ENCODE measurements at places on chromosomes 1 and 21.

DNA sequence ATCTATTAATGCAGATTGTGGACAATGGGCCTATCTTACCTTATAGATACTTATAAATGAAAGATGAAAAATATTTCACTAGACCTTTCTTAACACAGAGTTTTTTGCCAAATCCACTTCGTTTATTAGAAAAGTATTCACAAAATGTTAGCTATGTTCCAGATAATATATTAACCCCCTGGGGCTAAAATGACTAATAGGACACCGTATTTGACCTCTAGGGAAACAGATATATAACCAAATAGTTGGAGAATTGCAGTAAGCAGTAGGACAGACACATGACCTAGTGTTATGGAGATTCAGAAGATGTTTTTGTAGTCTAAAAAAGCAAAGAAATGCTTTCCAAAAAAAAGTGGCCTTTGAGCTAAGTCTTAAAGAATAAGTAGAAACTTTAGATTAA is 106.9 kb downstream of the SEC16B start:
- DNase-seq: no peak

- no peak for DNase-seq
These were observed 64.4 kb downstream of the SDCCAG8 start for GRCh38 chr1:243320224-243320623.

- no peak for DNase-seq
These were observed 47.7 kb downstream of the PARP1 start for GRCh38 chr1:226360106-226360746.

DNA sequence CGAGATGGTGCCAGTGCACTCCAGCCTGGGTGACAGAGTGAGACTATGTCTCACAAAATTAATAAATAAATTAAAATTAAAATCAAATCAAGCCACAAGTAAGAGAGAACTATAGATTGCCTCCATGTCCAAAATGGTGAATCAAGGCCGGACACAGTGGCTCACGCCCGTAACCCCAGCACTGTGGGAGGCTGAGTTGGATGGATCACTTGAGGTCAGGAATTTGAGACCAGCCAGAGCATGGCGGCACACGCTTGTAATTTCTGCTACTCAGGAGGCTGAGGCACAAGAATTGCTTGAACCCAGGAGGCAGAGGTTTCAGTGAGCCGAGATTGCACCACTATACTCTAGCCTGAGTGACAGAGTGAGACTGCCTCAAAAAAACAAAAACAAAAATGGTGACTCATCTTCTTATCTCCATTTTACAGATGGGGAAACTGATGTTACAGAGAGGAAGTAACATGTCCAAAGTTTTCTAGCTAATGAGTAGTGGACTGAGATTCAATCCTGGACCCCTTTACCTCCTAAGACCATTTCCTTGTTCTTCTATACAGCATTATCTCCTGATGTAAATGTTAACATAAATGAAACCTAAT is 99.0 kb upstream of the HNRNPU start:
- no peak for DNase-seq

- DNase-seq: no peak
These were observed 40.4 kb downstream of the KCNJ15 start for GRCh38 chr21:38297194-38297631.

DNA sequence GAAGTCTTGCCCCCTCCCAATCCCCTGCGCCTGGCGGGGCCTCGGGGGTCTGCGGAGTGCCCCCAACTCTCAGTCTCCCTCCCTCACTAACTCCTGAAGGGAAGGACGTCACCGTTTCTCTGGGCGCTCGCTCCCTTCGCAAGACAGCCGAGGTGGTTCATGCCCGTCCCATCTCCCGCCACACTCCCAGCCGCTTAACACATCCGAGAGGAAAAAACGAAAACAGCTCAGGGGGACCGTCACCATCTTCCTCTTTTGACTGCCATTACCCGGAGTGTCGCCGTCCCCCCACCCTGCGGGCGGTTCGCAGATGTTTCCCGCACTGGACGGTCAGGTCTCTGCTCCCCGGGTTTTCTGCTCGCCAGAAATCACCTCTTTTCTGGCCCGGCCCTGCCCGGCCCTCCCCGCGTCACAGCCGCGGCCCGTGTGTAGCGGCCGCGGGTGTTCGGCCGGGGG is 532 bp downstream of the ERO1B start:
- DNase-seq: peak; percentile 5

DNA sequence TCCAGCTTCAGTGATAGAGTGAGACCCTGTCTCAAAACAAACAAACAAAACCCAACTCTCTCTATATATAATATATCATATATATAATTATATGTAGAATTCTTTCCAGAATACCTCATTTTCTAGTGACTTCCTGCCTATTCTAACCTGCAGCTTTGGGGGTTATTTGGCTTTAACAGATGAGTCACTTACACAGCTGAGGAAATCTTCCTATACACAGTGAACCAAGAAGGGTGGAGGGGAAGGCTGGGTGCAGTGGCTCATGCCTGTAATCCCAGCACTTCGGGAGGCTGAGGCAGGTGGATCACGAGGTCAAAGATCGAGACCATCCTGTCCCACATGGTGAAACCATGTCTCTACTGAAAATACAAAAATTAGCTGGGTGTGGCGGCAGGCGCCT is 9.2 kb downstream of the RAB29 start:
- no peak for DNase-seq

DNA sequence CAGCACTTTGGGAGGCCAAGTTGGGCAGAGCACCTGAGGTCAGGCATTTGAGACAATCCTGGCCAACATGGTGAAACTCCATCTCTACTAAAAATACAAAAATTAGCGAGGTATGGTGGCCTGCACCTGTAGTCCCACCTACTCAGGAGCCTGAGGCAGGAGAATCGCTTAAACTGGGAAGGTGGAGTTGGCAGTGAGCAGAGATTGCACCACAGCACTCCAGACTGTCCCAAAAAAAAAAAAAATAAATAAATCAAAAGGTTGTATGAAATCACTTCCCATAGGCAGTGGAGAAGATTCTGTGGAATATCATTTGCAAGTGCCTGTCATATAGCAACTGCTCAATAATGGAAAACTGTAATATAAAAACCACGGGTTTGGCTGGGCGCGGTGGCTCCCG is 65.1 kb upstream of the SERBP1 start:
- no peak for DNase-seq

DNA sequence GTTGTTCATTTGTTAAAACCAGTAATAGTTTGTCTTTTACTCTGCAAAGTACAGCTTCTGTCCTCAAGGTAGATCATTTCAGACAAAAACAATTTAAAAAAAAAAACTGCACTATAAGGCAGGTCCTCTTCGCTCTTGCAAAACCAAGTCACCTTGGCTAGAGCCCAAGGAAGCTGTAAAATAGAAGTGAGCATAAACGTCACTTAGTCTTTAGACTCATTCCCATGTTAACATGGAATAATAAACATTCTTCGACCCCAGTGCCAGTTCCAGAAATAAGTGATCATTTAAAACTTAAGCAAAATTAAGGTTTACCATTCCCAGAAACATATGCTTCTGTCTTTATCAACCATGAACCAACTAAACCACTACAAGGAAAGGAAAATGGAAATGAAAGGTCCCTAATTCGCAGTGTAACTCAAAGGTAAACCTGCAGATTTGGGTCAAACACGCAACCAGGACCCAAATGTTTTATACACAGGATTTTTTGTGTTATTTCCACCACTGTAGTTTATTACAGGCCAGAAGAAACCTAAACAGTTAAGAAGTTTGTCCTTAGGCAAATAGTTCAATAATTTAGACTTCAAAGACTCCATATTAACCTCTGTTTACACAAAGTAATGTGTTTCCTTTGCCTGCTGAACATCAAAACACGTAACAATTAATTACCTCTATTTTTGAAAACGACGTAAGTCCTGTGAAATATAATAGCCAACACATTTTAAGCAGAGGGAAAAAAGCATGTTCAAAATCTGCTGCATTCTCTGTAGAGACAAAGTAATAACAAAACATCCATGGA is 54.6 kb downstream of the TGFBR3 start:
- DNase-seq: no peak

DNA sequence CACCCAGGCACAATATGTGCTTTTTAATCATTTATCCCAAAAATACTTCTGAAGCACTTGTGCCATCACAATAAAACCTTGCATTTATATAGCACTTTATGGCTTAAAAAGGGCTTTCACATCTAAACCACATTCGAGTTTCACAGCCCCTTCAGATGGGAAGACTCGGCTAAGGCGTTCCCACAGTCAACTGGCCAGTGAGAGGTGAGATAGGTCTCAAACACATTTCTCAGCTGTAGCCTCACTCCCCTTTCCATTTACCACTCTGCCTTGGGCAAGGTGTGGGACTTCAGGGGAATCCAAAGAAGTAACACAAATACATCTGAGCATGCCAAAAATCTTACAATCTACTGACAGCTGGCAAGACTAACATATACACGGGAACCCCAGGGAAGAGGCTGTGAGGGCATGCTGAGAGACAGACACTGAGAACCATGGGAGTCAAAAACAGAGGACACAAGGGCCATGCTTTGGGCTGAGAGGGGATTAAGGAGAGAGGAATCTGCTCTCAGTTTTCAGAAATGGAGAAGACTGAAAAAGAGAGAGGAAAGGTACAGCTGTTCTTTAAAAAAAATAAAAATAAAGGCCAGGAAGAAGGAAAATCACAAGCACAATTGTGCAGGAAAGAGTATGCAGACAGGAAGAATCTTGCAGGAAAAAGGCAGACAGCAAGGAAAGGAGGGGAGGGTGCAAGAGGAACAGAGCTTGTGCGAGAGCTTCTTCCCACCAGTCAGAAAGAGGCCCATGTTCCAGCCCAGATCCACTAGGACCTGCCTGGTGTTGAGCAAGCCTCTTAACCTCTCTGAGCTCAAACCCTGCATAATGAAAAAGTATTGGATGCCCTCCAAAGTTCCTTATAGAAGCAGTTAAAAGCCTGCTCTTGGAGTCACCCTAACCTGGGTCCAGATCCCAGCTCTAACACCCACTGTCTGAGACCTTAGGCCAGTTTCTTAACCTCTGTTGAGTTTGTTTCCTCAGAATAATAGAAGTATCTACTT is 73.5 kb downstream of the JAK1 start:
- no peak for DNase-seq

- DNase-seq: no peak
These were observed 189.6 kb downstream of the NRIP1 start for GRCh38 chr21:14875186-14875585.

- no peak for DNase-seq
These were observed 20.5 kb downstream of the ARID4B start for GRCh38 chr1:235307158-235308124.

DNA sequence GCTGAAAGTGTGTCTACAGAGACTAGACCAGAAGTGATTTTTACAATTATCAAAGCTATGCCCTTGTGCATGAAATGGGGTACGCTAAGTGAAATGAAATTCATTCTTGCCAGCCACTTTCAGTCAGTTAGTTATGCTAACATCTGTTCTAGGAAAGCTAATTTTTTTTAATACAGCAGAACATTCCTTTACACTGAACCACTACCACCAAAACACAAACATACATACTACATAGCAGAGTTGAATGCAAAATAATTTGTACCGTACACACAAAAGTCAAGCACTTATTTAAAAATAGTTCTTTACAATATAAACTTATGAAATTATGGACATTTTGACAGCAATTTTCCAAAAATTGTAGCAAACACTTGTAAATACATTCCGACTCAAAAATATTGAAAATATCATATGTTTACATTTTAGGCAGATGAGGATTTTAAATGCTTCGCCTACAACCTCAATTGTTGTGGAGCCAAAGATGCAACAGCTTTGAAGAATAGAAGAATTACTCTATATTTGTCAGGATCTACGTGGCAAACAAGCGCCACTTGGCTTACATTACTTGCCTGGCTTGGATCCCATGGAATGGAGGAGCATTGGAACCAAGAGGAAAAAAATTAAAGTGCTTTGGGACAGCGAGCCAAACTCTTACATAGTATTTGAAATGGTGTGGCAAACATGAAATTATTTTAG is 30.6 kb downstream of the WLS start:
- no peak for DNase-seq

All from stimulated activated CD4-positive, alpha-beta T cell treated with anti-CD3 and anti-CD28 coated beads, Interleukin-15, amount 100 ng/mL, for 1 hour (primary cell).